Upper lobe of left lung (tissue), 6 donors: ENCODE measurements at places on chromosomes 5 and 9. TPM values are rescaled to one million over a fixed set of nuclear protein-coding genes. Genes with fewer than 3 reads are reported as not detected.

The SAXO1 gene
- total RNA-seq: under 0.01 TPM

The C7 gene
- 123 TPM for total RNA-seq

The DND1 gene
- total RNA-seq: 1.7 TPM

The SLC46A2 gene
- total RNA-seq: 11.1 TPM

The GRXCR2 gene
- not detected for total RNA-seq

The PCDH1 gene
- 88.0 TPM for total RNA-seq

The PITX1 gene
- total RNA-seq: not detected

The VCP gene
- 170 TPM for total RNA-seq

The RANBP3L gene
- total RNA-seq: 2.3 TPM

The CER1 gene
- not detected for total RNA-seq

The EMB gene
- 26.0 TPM for total RNA-seq

The TRAF1 gene
- 10.4 TPM for total RNA-seq

The FGF1 gene
- total RNA-seq: 0.79 TPM

The SLCO6A1 gene
- total RNA-seq: not detected

The FSTL4 gene
- 1.2 TPM for total RNA-seq

The PTGES gene
- 0.76 TPM for total RNA-seq

The HACD4 gene
- total RNA-seq: 7.5 TPM

The HNRNPH1 gene
- total RNA-seq: 411 TPM

The SUSD3 gene
- total RNA-seq: 4.0 TPM

The PPIP5K2 gene
- total RNA-seq: 22.0 TPM

The SPINK6 gene
- total RNA-seq: not detected

The SH3RF2 gene
- total RNA-seq: 15.7 TPM

The FAM81B gene
- 2.9 TPM for total RNA-seq
